Left kidney (tissue), 8 donors: ENCODE measurements at places on chromosomes 11 and 22.
A peak's percentile ranks its signal among the peaks of the same experiment; 100 is the strongest.

DNA sequence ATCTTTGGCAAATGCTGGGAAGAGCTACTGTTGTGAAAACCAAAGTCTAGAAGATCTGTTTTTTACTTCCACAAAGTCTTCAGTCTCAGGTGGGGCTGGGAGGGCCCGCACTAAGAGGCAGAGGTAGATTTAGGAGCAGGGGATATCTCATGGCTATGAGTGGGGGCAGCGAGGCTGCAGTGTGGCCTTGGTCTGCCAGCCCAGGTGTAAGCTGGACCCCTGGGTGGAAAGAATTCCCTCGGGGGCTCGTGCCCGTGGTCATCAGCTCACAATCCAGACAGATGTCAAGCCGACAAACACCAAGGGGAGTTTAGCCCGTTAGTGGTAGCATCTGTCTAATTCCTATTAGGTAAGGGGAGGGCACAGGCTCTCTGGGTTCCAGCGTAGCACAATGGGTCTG is 9.0 kb downstream of the PKNOX2 start:
- no peak for DNase-seq

- peak; percentile 3 for DNase-seq
These were observed 37.6 kb upstream of the MTNR1B start for GRCh38 chr11:92931746-92932422.

DNA sequence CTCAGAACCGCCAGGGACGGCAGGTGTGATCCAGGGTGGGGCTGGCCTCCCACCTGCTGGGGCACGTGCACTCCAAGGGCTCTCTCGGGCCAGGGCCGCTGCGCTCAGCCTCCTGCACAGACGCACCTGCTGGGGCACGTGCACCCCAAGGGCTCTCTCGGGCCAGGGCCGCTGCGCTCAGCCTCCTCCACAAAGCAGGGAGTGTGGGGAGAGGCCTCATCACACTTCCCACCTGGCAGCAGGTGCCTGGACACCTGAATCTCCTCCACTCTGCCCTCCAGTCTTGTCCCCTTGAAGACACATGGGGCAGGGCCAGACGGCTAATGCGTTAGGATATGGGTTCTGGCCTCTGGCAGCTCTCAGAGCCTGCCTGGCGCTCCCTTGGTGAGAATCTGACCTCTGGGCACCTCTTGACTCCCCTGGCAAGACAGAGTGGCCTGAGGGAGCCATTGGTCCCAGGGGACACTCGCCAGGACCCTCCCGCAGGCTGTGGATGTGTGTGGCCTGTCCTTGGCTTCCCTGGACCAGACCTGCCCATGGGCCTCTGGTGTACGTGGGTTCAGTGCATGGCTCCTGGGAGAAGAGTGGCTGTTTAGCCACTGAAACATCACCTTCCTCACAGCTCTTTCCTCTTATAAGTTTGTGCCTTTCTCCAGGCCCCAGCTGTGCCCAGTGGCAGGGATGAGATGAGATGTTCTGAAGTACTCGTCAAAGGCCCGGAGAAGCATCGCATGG is 73.5 kb downstream of the BRD1 start:
- no peak for DNase-seq

GRCh38 chr22:49011769-49012648 is 815.7 kb downstream of the BRD1 start:
- no peak for DNase-seq

DNA sequence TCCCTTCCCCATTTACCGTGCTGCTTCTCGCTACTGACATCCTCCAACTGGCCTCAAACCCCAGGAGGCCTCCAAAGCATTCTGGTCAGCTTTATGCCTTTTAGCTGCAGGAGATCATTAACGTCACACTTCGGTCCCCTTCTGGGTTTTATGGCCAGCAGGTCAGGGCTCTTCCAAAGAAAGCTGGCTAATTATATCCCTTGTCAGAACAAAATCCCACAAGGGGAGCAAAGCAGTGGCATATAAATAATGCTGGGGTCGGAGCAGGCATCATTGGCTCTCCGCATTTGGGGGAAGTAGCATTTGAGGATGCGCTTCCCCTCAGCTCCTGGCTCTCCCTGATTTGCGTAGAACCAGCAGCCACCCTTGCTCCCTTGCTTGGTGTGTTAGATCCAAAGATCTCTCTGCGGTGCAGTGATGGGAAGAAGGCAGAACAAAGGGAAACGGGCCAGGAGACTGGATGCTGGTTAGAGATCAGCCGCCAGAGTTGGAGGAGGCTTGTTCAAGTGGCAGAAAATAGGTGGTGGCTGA is 117.4 kb downstream of the DBX1 start:
- no peak for DNase-seq

DNA sequence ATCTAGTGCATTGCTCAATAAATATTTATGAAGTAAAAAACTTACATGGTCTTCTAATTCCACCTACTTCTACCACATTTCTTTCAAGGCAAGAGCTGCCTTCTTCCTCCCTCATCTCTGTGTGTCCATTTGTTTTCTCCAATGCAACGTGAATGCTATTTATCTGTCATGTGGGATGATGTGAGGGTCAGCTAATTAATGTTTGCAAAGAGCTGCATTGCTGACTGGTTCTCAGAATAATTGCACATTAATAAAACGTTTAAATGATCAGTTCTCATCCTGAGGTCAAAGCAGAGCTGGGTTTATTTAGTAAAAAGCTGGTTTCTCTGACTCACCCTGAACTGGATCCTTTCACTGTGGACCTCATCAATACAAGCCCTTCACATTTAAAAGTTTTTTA is 8.7 kb downstream of the TENM4 start:
- no peak for DNase-seq

- DNase-seq = no peak
These were observed 13.5 kb upstream of the DDX17 start for GRCh38 chr22:38519453-38520250.

- no peak for DNase-seq
These were observed 64.4 kb downstream of the INSC start for GRCh38 chr11:15179167-15179566.

DNA sequence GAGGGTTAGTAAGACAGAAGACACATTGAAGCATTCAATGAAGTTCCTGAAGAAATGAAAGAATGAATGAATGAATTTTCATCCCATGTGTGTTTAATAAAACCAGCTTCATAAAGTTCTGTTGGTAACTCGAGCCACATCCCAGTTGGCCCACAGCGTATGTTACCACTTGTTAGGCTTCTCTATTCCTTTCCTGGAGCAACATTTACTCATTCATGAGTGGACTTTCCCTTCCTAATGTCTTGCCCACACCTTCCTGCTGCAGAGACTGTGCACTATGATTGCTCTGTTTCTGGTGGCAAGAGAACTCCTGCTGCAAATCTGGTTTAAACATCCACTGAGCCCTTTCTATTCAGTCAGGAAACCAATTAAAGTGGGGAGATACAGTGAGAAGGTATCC is 7.0 kb downstream of the OR52R1 start:
- DNase-seq = no peak

- no peak for DNase-seq
These were observed 6.7 kb downstream of the ZC3H7B start for GRCh38 chr22:41308054-41308453.

GRCh38 chr11:95453616-95454171 is 222.7 kb upstream of the SESN3 start:
- DNase-seq = no peak

DNA sequence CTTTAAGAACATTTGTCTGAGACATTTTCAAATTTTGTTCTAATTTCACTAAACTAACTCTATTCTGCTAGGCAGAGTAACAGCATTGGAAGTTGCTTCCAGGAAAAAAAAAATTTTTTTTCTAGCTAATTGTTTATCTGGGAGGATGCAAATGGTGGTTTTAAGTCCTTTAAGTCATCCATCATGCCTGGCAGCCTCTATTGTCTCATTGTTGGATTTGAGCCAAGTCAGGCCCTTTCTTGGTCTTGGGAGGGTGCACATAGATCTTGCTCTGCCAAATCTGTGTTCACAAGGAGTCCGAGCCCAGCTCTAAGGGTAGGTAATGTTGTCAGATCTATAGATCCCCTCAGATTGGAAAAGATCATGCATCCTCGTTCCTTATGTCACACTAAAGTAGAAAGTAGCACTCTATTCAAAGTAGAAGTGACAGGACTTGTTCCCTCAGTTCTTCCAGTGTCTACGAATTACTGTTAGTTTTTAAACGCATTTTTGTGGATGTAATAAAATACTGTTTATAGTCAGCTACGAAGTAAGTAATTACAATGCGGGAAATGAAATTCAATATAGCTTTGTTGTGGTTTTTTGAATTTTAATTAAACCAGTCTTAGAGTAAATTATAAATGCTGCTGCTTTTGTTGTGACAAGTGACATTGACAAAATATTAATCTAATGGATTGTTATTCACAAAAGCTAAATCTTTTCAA is 166.0 kb upstream of the RASSF10 start:
- DNase-seq = peak; percentile 77
